Dermis blood vessel endothelial cell (primary cell): ENCODE measurements at places on chromosomes 16 and 17. TPM values are rescaled to one million over a fixed set of nuclear protein-coding genes. Genes with fewer than 3 reads are reported as not detected.

DNA sequence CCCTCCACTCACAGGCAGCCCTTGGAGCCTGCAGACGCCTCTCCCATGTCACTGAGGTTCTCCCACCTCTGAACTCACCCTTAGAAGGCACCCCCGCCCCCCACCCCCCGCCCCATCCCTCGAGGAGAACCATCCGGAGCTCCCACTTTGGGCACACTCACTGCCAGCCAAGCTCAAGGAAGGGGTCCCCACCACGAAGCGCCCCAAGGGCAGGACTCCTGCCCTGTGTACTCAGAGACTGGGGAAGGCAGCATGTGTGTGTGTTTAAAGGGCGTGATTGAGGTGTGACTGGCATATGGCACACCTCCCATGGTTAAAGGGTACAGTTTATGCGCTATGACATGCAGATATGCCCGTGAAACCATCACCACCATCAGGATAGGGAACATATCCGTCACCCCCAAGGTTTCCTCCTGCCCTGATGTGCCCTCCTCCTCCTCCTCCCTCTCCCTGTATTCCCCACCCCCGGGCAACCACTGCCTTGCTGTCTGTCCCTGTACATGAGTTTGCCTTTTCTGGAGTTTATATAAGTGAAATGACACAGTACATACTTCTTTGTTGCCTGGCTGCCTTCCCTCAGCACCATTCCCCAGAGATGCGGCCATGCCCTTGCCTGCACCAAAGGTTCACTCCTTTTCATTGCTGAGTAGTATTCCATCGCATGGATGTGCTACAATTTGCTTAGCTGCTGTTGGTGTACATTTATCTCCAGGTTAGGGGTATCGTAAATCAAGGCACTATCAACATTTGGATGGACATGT, 14.0 kb upstream of the RBFOX3 start:
- no peak for DNase-seq

- no peak for DNase-seq
Observed at GRCh38 chr16:87314990-87315420, 2.2 kb downstream of the C16orf95 start.

The CDH3 gene
- 0.19 and 0.85 TPM in 2 replicates for total RNA-seq

The ETV4 gene
- total RNA-seq: 3.2 and 13.5 TPM in 2 replicates

The ZNHIT3 gene
- 20.8 and 32.5 TPM in 2 replicates for total RNA-seq

- DNase-seq: peak; percentile 28
Observed at GRCh38 chr17:78041386-78042179, 83.1 kb downstream of the TNRC6C start.

DNA sequence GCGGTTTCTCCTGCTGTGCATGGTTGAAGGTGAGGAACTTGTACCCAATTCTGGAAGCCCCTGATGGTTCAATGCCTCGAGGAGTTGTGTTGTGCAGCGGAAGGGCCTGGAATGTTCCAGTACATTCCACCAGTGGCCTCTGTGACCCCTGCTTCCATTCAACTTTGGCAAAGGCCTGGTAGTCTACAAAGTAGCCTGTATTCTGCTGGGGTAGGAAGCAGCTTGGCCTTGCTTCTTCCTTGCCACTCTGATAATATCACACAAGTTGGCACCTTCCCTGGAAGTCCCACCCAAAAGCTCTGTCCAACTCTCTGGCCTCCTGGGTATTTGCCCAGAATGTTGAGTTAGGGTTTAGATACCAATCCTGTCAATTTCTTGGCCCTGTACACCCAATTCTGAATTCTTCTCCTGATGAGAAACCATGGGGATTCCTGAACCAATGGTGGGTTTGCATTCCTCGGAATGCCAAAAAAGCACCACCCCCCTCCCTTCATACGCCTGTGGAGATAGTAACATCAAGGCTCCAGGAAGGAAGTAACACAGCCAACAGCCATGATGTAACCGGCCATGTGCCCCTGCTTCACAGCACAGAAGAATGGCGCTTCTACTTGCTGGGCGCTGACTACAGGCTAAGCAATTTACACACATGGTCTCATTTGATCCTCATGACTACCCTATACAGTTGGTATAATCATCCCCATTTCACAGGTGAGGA, 11.8 kb upstream of the FAM117A start:
- DNase-seq: peak; percentile 95

DNA sequence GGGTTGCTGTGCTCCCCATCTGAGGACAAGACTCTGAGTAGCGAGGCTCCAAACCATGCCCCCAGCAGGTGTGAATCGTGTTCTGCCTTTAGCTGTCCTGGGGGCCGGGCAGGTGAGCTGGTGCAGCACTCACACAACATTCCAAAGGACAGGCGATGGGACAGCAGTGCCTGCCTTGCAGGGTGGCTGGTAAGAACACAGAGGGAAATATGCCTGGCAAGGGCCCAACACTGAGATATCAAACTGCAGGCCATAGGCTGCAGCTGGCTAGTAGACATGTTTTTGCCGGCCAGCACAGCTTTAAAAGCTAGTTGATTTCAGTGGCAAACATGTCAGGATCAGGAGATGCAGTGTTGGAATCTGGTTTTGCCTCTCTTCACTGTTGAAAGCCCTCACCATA, 23.6 kb downstream of the CLEC16A start:
- DNase-seq: no peak
